ENCODE measurements at places on chromosomes 7 and 10. TPM values are rescaled to one million over a fixed set of nuclear protein-coding genes. Genes with fewer than 3 reads are reported as not detected.

The SP4 gene
- total RNA-seq = 18.4 TPM

The FGL2 gene
- total RNA-seq = 222 TPM

The FAM24B gene
- total RNA-seq = 2.4 TPM

The SPDYE2 gene
- 0.16 TPM for total RNA-seq

The CALN1 gene
- 0.42 TPM for total RNA-seq

The ZNF503 gene
- 12.1 TPM for total RNA-seq

The ACTL6B gene
- total RNA-seq = 0.69 TPM

The SMO gene
- total RNA-seq = 35.2 TPM

The HYAL4 gene
- total RNA-seq = not detected

The CYP2C18 gene
- total RNA-seq = not detected

The AOAH gene
- total RNA-seq = 7.1 TPM

The FOXI2 gene
- not detected for total RNA-seq

The LRRC17 gene
- 200 TPM for total RNA-seq

The LIPK gene
- total RNA-seq = not detected

The NRG3 gene
- 1.5 TPM for total RNA-seq

The OR9A2 gene
- 1.1 TPM for total RNA-seq

The POT1 gene
- 134 TPM for total RNA-seq

The TAS2R41 gene
- not detected for total RNA-seq

The ZNF804B gene
- 1.2 TPM for total RNA-seq

The CHRM2 gene
- total RNA-seq = 19.8 TPM

The ZFYVE27 gene
- total RNA-seq = 13.5 TPM

The CCDC186 gene
- total RNA-seq = 83.1 TPM

The EGFR gene
- total RNA-seq = 28.2 TPM

The RRP12 gene
- total RNA-seq = 14.0 TPM

The FRMD4A gene
- 32.9 TPM for total RNA-seq

The NRCAM gene
- 9.7 TPM for total RNA-seq

The HTR5A gene
- not detected for total RNA-seq

The MMP21 gene
- total RNA-seq = 0.69 TPM

The GGCT gene
- 33.6 TPM for total RNA-seq

The PYROXD2 gene
- total RNA-seq = 15.0 TPM

The CTAGE6 gene
- 3.4 TPM for total RNA-seq

The HSPA12A gene
- 24.4 TPM for total RNA-seq

The TRDMT1 gene
- 31.5 TPM for total RNA-seq

The CRYGN gene
- 0.16 TPM for total RNA-seq

The PRLHR gene
- 0.48 TPM for total RNA-seq

The SMKR1 gene
- total RNA-seq = not detected

The EIF5AL1 gene
- total RNA-seq = 0.11 TPM

The ANLN gene
- 66.0 TPM for total RNA-seq

The ELFN1 gene
- total RNA-seq = 2.5 TPM

The GPER1 gene
- 1.9 TPM for total RNA-seq

The PLEKHS1 gene
- total RNA-seq = 0.42 TPM

The LLCFC1 gene
- not detected for total RNA-seq

The TNKS2 gene
- total RNA-seq = 85.4 TPM
